ENCODE measurements at places on chromosomes 11 and 22. TPM values are rescaled to one million over a fixed set of nuclear protein-coding genes. Genes with fewer than 3 reads are reported as not detected.

CCDC116 gene
- 0.23 TPM for total RNA-seq

GLYATL1 gene
- total RNA-seq: not detected

FAM83F gene
- not detected for total RNA-seq

TEX12 gene
- total RNA-seq: 0.27 TPM

MTFP1 gene
- total RNA-seq: 51.2 TPM

PHF21B gene
- not detected for total RNA-seq

IGLL5 gene
- total RNA-seq: not detected

CCDC34 gene
- 13.5 TPM for total RNA-seq

LPXN gene
- 137 TPM for total RNA-seq

LRRC10B gene
- total RNA-seq: 0.18 TPM

UPK3A gene
- not detected for total RNA-seq

FOLR1 gene
- not detected for total RNA-seq

ARHGAP20 gene
- not detected for total RNA-seq

CAVIN3 gene
- 6.8 TPM for total RNA-seq

PYGM gene
- total RNA-seq: 4.0 TPM

OR5M10 gene
- total RNA-seq: not detected

UBQLNL gene
- 0.18 TPM for total RNA-seq

ANKK1 gene
- 0.14 TPM for total RNA-seq

UCP2 gene
- 338 TPM for total RNA-seq

RAB1B gene
- total RNA-seq: 156 TPM

SLC39A13 gene
- 20.6 TPM for total RNA-seq

Measured in T-helper 2 cell treated with Interferon-gamma antibody and Interleukin-4, amounts not matched to agents 100 ng/mL and 5 ng/mL, for 36 hours (primary cell).